ENCODE measurements at places on chromosomes 13 and 19.

- no peak for DNase-seq
These were observed 23.0 kb upstream of the SGCG start for GRCh38 chr13:23157781-23158180.

DNA sequence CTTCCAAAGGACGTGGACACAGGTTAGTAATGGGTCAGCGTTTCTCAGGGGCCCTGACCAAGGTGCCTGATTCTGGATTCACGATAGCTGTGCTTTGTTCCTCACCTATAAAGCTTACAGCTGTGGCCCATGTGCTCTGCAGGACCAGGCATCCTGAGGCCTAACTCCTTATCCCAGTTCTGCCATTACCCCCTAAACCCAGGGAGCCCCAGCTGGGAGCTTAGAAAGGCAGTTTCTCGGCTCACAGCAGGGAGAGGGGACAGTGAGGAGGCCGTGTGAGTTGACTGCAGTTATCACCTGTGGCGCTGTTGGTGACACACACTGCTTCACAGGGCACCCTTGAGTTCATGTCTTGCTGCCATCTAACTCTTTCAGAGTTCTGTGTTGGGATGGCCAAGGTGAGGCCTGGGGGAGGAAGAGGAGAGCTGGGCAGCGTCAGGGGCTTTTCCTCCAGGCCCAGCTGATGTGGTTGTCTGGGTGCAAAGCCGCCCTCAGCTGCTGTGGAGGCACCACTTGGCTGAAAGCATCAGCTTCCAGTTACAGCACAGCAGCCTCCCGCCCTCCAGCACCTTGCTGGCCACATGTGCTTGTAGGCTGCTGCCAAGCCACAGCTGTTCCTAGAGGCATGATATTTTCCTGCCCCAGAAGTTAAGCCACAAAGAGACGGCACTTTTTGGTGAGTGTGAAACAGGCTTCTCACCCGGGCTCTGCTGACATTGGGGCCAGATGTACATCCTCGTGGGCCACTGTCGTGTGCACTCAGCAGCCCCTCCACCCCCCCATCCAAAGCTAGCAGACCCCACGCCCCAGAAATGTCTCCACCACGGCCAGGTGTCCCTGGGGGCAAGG lies 99.6 kb upstream of the MCF2L start:
- no peak for DNase-seq

DNA sequence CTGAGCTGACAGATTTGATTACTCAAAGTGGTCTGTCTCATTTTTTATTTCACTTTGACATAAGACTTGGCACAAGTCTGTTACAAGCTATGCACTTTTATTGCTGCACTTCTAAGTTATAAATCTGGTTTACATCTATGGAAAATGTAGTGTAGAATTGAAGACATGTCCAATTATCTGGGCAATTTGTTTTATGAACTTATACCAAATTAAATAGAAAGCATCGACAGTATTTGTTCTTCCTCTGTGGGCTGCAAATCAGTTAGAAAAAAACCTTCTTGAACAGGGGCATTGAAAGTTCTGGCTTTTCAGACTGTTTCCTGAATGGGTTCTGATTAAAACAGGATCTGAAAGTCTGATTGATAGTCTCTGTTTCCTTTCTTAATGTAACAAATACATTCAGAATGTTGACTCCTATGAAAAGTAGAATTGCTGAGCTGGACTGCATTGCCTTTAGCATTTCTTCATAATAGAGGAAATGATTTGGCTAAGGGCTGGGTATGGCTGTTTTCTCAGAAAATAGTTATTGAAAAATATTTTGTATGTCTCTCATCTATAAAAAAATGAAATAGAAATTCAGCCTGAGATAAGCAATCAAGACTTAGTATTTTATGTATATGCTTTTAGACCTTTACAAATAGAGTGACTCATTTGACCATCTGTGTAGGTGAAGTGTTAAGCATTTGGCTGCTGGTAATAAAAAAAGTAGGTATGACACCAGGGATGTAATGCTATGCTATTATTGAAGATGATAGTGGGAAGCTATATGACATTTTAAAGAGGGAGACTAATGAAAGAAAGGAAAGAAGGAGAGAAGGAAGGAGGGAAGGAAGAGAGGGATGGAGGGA lies 210.9 kb upstream of the SPRY2 start:
- DNase-seq = no peak

DNA sequence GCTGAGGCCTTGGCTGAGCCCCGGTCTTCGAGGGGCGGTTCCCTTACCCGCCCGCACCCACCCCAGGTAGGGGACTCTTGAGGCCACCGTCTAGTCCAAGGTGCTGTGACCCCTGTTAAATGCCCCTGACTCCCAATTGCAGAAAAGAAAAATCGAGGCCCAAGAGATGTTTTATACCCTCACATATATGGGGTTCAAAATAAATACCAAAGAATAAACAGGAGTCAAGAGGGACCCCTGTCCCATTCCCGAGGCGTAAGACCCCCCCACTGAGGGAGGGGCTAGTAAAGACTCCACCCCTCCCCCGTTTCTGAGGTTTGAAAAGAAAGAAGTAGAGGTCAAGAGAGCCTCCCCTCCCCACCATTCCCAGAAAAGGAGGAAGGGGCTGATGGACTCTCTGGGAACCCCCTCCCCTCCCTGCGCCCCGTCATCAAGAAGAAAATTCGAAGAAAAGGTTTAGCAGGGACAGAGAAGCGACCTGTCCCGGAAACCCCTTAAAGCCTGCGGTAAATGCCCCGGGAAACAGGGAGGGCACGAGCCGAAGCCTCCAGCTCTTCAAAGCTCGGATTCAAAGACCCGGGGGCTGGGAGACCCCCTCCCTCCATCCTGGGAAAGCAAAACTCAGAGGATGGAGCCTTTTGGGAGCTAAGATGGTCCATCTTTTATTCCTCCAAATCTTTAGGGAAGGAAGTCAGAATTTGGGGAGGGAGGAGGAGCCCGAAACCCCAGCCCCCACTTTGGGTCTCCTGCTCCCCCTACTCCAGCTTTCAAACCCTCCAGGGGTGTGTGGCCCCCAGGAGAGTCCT lies 755 bp upstream of the RAB3A start:
- DNase-seq = no peak

- peak; percentile 84 for DNase-seq
These were observed 29.5 kb upstream of the NFIC start for GRCh38 chr19:3336680-3337523.

DNA sequence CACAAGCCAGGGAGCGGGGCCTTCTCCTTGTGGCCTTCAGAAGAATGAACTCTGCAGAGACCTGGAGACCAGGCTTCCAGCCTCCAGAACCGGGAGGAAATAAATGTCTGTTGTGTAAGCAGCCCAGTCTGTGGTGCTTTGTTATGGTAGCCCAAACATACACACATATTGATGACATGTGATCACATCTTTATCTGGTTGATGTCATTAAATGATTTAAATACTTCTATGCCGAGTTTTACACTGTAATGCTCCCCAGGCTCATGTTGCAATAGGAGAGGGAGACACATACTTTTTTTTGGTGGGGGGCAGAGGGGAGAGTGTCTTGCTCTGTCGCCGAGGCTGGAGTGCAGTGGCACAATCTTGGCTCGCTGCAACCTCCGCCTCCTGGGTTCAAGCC lies 188.0 kb upstream of the IRS2 start:
- no peak for DNase-seq

DNA sequence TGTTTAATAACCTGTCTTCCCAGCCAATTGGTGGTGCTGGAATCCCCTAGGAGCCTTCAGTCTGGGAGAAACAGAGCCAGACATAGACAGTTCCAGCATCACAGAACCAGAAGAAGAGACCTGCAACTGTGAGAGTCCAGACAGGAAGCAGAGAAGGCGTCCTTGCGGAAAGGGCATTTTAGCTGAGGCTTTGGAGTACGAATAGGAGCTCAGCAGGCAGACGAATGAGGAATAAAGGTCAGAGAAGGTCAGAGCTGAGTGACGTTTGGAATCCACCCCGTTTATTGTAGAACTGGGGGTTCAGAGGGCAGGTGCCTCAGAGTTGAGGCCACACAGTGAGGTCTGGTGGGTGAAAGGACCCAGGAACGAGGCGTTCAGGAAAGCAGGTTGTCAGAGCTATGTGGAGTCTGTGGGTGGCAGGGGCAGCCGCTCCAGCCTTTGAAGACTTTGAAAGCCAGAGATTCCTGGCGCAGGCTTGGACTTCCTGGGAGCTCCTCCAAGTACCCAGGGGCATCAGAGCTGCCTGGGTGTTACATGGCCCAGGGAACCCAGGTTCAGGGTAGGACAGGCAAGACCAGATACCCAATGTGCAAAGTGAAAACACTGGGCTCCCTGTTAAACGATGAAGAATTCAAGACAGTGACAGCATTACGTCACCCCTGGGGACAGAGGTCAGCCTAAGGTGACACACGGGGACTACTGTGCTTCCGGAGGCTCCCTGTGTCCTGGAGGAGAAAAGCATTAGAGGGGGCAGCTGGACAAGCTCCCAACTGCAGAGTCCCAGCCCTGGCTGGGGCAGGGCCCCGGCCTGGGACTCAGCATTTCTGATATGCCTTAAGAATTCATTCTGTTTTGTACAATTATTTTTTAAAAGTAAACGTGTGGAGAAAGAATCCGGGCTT lies 5.5 kb downstream of the ARRDC2 start:
- DNase-seq = no peak

DNA sequence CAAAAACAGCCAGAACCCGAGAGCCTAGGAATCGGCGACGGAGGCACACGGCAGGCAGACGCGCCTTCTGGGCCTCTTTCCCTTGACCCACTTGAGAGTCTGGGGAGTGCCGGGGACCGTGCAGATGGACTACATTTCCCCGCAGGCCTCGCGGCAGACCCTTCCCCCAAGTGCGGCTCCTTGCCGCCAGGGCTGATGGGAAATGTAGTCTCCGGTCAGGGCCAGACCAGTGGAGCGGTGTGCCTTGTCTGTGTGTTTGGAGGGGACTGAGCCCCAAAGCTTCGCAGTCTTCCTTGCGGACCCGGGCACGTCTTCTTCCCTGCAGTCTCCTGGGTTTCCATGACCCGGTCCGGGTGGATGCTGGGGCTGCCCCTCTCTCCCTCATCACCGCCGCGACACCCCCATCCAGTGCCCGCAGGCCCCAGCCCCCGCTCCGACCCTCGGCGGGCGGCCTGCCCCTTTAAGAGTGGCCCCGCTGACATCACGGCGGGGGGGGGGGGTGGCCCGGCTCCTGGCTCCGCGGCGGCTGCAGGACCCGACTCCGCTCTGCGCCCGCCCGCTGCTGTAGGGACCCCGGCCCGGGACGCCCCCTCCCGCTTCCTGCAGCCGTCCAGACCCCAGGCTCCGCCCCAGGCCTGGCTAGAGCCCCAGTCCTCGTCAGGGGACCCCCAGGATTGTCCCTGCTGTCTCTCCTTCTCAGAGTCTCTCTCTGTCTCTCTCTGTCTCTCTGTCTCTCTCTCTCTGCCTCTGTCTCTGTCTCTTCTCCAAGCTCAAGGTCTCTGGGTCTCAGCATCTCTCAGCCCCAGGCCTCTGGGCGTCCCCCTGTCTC lies 758 bp upstream of the CACNG7 start:
- DNase-seq = peak; percentile 22

DNA sequence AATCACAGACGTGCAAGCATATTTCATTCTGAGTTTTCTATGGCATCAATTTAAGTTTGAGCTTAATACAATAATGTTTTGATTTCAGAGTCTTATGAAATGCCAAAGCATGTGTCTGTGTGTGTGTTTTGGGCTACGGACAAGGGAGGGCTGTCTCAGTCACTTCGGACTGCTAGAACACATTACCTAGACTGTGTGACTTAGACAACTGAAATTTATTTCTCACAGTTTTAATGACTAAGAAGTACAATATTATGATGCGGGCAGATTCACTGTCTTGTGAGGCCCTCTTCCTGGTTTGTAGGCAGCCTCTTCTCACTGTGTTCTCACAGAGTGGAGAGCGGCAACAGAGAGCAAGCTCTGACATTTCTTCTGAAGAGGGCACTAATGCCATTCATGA lies 1202.0 kb downstream of the EFNB2 start:
- peak; percentile 9 for DNase-seq

DNA sequence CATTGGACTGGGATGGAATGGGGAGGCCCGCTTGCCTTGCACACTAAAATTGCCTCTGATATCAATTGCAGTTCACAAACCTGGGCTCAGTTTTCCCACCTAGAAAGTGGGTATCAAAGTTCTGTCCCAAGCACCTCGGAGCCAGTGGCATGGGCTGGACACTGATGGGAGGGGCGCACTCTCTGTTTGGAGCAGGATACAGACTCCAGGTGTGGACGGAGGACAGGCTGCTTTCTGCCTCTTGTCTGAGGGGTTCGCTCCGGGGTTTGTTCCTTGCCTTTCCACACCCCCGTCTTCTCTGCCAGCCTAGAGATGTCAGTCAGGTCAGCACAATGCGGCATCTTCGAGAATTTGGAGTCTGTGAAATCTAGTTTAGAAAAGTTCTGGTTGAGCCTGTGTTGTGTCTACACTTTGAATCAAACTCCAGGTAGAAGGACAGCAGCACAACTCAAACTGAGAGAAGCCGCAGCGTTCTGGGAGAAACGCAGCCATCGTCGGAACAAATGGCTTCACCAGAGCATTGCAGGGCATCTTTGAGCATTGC lies 141.9 kb downstream of the TEX29 start:
- no peak for DNase-seq

DNA sequence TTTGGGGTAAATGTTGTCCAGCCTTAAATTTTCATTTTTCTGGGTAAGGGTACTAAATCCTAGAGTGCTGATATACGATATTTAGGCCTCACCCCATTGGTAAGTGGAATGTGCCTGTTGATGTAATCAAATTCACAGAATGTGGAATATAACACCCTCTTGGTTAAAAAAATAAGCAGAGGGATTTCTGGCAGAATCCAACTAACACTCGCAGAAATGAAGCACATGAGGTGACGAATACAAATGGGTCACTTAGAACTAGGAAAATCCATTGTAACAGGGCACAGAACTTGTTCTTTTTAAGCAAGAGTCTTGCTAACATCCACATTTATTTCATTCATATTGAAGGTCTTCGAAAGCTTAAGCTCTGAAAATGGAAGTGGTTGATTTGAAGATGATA lies 320.3 kb downstream of the SHISA2 start:
- DNase-seq = no peak

DNA sequence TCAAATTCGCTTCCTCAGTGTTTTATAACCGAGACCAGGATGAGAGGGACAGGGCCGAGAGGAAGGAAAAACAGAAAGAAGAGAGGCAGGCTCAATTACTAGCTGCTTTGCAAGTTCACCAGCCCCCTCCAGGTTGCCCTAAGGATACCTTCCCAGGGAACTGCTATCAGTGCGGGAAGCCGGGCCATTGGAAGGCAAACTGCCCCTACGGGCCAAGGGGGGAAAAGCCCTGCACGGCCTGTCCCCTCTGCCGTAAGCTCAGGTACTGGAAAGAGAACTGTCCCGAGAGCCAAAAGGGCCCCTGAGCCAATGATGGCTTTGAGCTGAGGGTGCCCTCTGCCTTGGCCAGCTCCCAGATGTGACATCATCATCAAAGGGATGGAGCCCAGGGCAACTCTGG lies 3.2 kb upstream of the ERVV-1 start:
- no peak for DNase-seq

GRCh38 chr13:99540530-99540929 lies 39.3 kb downstream of the TM9SF2 start:
- DNase-seq = no peak

- DNase-seq = peak; percentile 81
These were observed 24.3 kb upstream of the MYDGF start for GRCh38 chr19:4694211-4694987.

Data from kidney tubule cell (primary cell).